CD4-positive, alpha-beta memory T cell (primary cell): ENCODE measurements at places on chromosomes 3 and 15. TPM values are rescaled to one million over a fixed set of nuclear protein-coding genes. Genes with fewer than 3 reads are reported as not detected.

DNA sequence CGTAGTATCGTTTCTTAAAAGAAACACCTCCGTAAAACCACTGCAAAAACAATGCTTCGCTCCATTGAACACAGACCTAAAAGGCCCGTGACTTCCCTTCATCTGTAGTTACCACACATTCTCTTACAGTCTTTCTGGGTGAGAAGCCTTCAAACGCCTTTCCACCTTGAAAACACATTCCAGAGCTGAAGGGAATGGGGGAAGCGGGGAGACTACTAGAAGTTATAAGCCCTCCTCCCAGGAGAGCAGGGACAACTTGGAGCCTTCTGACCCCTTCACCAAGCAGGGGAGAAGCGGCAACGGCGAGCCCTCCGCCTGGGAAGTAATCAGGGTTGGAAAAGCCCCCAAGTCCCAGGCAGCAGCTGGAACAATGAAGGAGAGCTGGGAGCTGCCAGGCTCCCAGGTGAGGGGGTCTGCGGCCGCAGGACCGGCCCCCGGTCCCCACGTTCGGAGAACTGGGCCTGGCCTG lies 461 bp downstream of the SECISBP2L start:
- peak; percentile 13 for DNase-seq

- no peak for DNase-seq
These were observed 259.2 kb downstream of the CD47 start for GRCh38 chr3:107831590-107831989.

- no peak for DNase-seq
These were observed 69.8 kb downstream of the CPN2 start for GRCh38 chr3:194281306-194281705.

GRCh38 chr3:170095771-170096170 lies 58.0 kb downstream of the GPR160 start:
- no peak for DNase-seq

DNA sequence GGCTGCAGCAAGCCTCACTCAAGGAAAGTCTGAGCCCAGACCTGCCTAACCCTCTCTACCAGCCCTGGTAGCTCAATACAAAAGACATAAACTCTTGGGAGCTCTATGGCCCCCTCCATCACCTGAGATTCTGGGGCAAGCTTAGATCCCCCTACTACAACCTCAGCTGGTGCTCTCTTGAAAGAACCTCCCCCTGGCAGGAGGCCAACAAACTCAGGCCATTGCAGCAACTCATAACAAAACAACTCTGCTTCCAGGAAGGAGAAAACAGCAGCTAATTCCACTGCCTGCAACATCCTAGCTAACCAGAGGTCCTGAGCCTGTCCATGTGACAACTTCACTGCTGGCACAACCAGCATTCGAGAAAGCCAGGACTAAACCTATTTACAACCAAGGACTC lies 169.2 kb downstream of the ROBO1 start:
- DNase-seq = no peak

DNA sequence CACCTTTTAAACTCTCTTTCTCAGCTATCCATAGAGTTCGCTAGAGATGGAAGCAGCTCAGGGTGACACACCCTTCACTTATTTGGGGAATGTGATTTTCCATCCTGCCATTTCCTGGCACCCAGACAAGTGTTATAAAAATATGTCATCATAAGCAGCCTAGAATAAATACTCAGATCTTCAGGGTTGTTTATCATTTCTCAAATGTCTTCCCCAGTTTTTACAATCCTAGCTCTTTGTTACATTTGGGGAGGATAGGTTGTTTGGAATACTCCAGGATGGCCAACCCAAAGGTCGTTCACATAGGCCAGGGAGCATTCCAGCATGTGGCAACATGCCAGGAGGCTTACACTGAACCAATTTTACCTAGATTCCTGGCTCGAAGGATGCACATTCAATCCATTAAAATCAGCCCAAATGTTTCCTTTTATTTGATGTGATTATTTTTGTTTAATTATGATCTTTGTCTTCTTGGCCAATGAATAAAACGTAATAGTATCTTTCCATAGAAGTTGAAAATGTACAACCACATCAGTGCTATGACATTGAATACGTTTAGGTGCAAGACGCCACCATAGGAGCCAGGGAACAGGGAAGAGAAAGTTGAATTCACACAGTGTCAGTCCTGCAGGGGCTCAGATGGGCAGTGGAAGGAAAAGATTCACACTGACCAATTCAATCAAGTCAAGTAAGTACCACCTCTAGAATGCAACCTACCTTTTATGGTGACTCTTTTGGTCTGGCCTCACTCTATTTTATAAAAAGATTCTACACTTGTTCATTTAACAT lies 537.7 kb upstream of the MDFIC2 start:
- no peak for DNase-seq

GRCh38 chr3:181693280-181693679 lies 18.4 kb upstream of the SOX2 start:
- DNase-seq = no peak

DNA sequence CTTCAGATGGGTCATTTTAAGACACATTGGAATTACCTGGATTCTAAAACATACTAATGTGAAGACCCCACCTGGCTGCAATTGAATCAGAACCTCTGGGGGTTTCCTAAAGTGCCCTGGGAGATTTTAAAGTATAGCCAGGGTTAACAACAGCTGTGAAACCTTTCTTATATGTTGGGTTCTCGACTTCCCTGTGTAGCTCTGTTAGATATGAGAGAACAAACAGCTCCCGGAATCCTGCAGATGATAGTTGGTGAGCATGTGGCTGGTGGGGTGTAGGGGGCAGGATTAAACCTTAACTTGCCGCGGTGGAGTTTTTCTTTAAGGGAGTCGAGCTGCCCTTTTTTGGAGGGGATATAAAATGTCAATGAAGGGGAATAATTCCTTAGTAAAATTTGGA lies 12.1 kb downstream of the PLCL2 start:
- no peak for DNase-seq

DNA sequence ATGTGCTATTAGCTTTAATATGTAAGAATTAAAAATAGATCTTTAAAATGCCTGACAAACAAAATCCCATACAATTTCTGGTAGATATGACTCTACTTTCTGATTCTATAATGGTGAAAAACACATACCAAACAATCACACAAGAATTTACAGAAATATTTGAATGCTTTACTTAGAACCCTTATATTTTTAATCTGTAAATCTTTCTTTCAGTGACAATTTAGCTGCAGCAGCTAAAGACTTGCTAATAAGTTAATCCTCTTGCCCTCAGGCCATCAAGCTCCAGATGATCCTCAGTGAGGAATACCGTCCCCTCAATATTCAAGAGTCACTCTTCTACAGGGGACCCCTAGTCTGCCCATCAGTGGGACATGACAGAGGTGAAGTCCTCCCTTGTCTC lies 55.6 kb downstream of the C3orf80 start:
- DNase-seq = no peak

DNA sequence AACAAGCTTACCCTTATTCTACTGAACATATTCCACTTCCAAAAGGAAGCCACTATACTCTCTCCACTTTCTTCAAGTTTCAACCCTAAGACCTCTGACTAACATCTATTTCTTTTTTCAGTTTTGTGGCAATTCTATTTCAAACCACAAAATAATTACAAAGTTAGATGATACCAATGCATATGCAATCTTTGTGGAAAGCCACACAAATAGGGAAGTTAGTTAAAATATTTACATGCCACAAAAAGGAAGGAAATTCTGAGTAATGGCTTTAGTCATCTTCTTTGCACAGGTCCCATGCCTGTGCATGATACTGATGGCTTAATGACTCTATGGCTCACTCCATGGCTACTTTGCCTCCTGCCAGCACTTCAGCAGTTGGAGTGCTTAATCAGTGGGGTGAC lies 57.0 kb upstream of the MCTP2 start:
- DNase-seq = no peak

Gene SMCO1
- total RNA-seq = not detected

Gene LPCAT4
- 108 TPM for total RNA-seq

Gene SCG5
- total RNA-seq = 0.35 TPM
